GM12865 (cell line): ENCODE measurements at places on chromosomes 3 and 15.

DNA sequence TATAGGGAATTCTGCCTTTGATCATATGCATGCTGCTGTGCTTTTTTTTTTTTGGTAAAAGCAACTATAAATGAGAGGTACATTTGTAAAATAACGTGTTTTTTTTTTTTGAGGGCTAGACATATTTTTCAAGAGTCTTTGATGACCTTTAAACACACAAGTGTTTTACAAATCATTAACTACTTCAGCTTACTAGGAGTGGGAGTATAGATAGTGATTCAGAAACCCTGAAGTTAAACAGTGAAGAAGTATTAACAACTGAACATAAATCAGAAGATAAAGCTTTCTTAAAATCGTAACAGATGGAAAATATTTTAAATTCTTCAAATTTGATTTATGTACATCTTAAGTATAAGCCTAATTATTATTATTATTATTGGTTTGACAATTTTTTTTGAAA lies 2.9 kb upstream of the GMNC start:
- no peak for DNase-seq

GRCh38 chr3:45381168-45381852 lies 7.1 kb upstream of the LARS2 start:
- DNase-seq, result peak; percentile 17

DNA sequence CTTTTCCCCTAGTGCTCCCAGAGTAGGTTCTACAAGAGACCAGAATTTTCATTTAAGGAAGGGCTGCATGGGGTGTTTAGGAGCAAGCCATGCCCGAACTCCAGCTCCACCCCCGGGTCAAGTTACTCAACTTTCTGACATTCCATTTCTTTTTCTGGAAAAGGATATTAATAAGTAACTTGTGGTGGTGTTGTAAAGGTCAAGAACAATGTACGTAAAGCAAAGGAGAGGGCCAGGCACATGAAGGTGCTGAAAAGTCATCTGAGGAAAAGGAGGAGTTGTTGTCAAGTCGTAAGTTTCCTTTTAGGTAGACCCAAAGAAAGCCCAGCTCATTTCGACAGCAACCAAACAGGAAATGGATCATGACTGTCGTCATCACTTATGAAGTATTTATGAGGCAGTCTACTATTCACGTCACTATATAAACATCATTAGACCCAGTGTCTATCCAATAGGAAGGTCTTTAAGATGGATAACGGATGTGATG lies 319.6 kb upstream of the IL12A start:
- no peak for DNase-seq

GRCh38 chr15:90365414-90366055 lies 13.5 kb downstream of the ZNF774 start:
- no peak for DNase-seq

GRCh38 chr15:43433661-43434303 lies 59.2 kb downstream of the TP53BP1 start:
- no peak for DNase-seq

DNA sequence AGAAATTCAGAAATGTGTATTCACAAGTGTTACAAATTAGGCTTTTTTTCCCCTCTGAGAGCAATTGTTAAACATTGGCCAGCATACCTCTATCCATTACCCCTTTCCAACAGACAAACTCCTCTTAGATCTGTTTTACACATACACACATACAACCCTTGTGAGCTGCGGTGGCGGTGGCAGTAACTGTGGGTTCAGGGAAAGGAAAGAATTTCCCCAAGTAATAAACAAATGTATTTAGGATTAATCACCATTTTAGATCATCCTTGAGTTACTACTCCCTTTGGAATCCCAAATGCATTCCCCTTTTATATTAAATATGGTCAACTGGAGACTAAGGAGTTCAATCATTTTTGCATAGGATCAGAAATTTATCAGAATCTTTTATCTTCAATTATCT lies 667.0 kb downstream of the FHIT start:
- no peak for DNase-seq

DNA sequence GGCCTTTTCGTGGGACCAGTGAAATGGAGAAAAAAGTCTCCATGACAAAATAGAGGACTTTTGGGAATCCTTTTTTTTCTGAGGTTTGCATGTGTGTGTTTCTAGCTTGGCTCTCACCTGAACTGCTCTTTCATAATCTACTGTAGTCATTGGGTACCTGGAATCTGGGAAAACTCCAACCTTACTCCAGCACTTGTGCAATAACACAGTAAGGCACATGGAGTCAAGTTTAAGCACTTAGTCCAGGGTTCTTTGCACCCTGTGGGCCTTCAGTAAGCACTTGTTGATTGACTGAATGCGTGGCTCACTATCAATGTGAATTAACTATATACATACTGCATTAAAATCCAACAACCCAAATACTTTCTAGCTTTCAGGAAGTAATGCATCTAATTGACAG lies 299.5 kb downstream of the ZBTB20 start:
- DNase-seq, result no peak

DNA sequence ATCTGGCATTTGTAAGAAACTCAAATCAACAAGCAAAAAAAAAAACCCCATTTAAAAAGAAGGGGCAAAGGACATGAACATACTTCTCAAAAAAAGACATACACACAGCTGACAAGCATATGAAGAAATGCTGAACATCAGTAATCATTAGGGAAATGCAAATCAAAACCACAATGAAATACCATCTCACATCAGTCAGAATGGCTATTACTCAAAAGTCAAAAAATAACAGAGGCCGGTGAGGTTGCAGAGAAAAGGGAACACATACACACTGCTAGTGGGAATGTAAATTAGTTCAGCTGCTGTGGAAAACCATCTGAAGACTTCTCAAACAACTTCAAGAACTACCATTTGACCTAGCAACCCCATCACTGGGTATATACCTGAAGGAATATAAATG lies 199.4 kb upstream of the THBS1 start:
- DNase-seq, result peak; percentile 37

DNA sequence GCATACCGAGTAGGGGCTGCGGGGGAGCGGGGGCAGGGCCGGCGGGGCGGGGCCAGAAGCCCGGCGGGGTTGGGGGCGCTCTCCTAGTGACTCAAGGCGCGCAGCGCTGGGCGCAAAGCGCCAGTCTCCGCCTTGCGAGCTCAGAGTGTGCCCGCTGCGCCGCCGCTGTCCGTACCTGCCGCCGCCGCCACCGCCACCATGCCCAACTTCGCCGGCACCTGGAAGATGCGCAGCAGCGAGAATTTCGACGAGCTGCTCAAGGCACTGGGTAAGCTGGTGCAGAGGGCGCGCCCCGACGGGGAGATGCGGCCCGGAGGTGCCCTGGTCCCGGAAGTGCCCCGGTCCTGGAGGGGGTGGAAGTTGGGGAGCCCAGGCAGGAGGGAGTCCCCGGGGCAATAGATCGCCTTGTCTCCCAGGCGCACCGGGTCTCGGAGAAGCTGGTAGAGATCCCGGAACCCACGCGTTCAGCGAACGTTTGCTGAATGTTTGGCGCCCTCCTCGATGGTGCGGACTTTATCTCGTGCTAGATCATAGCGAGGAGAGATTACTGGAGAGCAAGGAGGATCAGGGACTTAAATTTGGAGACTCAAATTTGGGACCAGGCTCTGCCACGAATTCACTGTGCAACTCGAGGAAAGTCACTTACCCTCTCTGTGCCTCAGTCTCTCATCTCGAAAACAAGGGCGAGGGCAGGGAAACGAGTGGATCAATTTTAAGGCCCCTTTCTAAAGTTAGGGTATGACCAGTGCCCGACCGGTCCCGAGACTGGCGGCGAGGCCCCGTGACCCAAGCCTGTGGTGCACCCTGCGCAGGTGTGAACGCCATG lies at the start of gene CRABP1:
Gene CRABP1 (plus strand): TSS at position 123 of the 826 bp plus-strand sequence. CDS start 76 bp downstream, at position 199.
- no peak for DNase-seq

GRCh38 chr15:68679161-68679560 lies 100.4 kb downstream of the CORO2B start:
- no peak for DNase-seq

DNA sequence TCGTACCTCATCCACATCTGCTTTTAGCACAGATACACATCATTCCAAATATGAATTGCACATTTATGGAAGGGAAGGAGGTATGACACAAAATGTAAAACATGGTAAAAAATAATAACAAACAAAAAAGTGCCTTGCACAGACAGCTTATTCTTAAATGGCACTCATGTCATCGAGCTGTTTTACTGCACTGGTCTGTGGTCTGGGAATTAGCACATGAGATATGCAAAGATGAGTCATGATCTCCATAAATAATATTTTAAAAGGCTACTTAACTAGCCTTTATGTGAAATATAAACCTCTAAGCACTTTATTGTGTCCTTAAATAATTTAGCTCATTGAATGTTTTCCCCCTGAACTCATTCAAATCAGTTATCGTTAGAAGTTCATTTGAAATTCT lies 142.2 kb upstream of the ZNF385D start:
- no peak for DNase-seq

DNA sequence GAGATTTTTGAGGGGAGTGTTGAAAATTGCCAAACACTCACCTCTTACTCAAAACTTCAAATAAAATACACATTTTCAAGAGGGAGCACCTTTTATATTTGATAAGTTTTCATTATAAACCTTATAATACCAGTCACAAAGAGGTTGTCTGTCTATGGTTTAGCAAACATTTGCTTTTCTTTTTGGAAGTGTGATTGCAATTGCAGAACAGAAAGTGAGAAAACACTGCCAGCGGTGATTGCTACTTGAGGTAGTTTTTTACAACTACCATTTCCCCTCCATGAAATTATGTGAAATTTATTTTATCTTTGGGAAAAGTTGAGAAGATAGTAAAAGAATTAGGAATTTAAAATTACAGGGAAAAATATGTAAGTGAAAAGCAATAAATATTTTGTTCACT lies 20.1 kb downstream of the DIPK2A start:
- DNase-seq, result no peak

DNA sequence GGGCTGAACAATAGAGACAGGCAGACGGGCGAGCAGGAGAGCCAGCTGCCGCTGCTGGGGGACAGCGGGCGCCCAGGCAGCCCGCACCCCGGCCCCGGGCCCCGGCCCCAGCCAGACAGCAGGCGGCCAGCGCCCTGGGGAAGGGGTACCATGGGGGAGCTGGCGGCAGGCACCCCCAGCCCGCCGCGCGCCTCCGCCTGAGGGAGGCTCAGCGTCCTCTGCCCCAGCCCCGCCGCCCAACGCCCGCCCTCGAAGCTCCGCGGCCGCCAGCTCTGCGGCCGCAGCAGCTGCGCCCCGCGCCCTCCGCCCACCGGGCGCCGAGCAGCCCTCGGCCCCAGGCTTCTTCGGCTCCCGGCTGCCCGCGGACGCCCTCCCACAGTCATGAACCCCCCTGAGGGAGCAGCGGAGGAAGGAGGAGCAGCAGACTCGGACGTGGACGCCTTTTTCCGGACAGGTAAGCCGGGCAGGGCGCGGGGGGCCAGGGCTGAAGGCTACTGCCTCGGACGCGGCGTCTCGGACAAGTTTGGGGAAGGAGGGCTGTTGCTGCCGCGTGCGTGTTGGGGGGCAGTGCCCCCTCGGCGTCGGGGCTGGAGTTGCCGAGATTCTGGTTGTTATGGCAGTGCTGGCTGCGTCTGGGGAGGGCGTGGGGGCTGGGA lies 41.6 kb upstream of the ROPN1 start:
- no peak for DNase-seq

GRCh38 chr3:144259267-144259666 lies 287.6 kb downstream of the DIPK2A start:
- no peak for DNase-seq

DNA sequence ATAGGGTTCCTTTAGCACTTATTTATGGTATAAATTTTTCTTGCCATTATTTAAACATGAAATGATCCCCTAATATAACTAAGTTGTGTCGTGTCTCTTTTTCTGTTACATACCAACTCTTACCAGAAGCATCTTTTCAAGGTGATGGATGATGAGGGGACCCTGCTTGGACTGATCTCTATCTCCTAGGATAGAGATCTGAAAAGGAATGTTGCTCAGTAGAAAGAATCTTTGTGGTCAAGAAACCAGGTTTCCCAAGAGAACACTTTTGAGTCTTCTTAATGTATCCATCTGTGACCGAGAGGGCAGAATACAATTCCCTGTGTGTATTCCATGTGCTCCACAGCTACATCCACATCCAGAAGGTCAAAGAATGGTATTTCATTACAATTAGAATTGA lies 409.7 kb downstream of the MAGI1 start:
- DNase-seq, result no peak

DNA sequence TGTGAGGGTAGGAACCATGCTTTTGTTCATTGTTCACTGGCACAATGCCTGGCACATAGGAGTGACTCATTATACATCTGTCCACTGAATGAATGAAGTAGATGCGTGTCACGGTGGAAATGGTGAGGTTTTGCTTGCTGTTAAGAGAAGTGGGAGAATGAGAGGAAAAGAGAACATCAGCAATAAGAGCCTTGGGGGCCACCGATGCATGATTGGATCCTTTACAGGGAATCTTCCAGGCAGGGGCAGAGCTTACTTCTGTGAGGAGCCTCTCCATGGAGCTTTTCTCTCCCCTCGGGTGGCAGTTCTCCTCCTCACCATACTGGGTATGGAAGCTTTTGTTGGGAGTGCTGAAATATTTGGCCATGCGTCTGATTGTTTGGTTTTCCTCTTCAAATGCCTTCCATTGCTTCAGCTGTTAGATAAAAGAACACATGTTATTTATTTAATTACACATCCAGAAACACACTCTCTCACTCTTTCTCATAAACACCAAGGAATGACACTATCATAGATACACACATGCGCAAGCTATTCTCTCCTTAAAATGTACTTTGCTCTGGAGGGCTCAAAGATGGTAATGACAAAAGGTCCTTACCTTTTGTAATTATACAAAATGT lies 78.9 kb upstream of the GSK3B start:
- no peak for DNase-seq

DNA sequence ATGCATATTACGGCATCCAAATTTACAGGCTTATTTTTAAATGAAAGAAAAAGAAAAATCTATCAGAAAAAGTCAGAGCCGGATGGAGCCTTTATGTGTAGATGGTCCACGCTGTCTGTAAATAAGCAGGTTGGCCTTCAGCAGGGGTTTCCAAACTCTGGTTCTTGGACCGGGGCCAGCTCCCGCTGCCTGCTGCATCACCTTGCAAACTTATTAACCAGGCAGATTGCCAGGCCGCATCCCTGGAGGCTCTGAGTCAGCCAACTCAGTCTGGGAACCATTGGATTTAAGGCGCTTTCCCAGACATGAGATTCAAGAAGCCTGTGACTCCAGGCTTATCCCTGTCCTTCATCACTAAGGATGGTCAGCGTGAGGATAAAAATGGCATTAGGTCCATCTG lies 212.4 kb downstream of the OPA1 start:
- no peak for DNase-seq

GRCh38 chr3:18080198-18080689 lies 337.8 kb upstream of the TBC1D5 start:
- DNase-seq, result no peak

DNA sequence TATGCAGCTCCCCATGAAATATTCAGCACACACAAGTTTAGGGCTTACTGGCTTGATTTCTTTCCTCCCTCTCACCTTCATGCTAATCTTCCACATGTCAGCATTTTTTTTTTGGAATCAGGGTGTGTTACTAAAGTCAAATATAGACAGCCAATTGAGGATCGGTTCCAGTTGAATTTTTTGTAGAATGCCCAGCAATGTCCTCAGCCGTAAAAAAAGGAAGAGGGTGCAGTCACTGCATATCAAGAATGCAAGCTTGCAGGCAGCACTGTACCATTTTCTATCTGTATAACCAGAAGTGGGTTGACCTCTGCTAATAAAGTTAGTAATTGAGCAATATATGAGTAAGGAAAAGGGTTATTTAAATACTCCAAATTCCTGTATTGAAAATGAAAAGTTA lies 51.4 kb upstream of the CHMP2B start:
- DNase-seq, result no peak
